Activated CD4-positive, alpha-beta T cell treated with anti-CD3 and anti-CD28 coated beads, Interleukin-2, Interleukin-4, amounts not matched to agents 100 ng/mL and 50 ng/mL, durations not matched to agents 16 hours and 8 hours (primary cell): ENCODE measurements at places on chromosomes 1 and 21.
A peak's percentile ranks its signal among the peaks of the same experiment; 100 is the strongest.

GRCh38 chr1:45380125-45380524 is 39.9 kb upstream of the MUTYH start:
- DNase-seq = no peak

- DNase-seq = no peak
These were observed 68.4 kb upstream of the TENT5C start for GRCh38 chr1:117537291-117537920.

- no peak for DNase-seq
These were observed 78.1 kb downstream of the CD34 start for GRCh38 chr1:207832796-207833195.

DNA sequence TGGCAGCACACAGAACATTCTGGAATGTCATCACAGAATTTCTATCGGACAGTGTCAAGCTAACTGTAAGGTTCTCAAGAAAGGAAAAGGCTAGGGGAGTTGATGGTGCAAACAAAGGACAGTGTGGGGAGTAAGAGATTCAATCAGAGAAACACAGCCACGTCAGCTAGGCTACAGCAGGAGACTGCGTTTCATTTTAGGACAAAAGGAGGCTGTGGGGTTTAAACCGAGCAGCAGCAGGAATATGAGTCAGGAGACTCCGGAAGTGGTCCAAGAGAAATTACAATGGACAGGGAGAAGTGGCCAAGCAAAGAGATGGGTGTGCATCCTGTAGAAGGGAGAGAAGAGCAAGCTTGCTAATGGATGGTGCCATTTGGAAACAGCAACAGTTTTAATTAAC is 37.4 kb upstream of the C1orf198 start:
- no peak for DNase-seq

- no peak for DNase-seq
These were observed 286.6 kb upstream of the ZP4 start for GRCh38 chr1:238177351-238177750.

- no peak for DNase-seq
These were observed 8.7 kb downstream of the IER5 start for GRCh38 chr1:181097242-181097641.

DNA sequence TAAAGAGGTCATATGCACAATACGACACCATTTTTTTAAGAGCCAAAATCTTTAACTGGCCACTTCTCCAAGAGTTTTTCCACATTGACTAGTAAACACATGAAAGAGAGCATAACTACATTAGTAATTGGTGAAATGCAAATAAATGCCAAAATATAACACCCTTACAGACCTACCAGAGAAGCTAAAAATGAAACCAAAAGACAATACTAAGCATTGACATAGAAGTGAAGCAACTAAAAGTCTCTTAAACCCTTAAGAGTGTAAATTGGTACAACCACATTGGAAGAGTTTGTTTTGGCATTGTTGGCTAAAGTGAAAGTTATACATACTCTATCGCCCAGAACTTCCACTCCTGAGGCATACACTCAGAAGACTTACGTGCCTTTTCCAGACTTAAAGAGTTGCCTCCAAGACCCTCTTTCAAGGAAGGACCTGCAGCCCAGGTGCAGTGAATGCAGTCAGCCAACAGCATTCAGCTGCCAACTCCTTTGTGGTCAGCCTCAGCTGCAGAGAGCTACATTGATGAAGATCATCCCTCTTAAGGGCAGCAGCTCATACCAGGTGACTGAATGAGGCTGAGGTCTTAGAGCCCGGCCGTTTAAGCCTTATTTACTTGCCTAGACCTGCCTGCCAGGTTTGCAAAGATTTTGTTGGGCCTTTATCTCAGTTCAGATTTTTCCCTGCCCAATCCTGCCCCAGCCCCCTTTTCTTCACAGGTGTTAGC is 839.1 kb upstream of the ADGRL2 start:
- DNase-seq = no peak

GRCh38 chr1:232707142-232707541 is 77.2 kb upstream of the SIPA1L2 start:
- DNase-seq = no peak

- DNase-seq = no peak
These were observed 36.3 kb upstream of the PAXBP1 start for GRCh38 chr21:32807717-32808380.

- DNase-seq = peak; percentile 38
These were observed 488.0 kb downstream of the AJAP1 start for GRCh38 chr1:5142389-5142788.
